ENCODE measurements at places on chromosomes 1 and 21.

DNA sequence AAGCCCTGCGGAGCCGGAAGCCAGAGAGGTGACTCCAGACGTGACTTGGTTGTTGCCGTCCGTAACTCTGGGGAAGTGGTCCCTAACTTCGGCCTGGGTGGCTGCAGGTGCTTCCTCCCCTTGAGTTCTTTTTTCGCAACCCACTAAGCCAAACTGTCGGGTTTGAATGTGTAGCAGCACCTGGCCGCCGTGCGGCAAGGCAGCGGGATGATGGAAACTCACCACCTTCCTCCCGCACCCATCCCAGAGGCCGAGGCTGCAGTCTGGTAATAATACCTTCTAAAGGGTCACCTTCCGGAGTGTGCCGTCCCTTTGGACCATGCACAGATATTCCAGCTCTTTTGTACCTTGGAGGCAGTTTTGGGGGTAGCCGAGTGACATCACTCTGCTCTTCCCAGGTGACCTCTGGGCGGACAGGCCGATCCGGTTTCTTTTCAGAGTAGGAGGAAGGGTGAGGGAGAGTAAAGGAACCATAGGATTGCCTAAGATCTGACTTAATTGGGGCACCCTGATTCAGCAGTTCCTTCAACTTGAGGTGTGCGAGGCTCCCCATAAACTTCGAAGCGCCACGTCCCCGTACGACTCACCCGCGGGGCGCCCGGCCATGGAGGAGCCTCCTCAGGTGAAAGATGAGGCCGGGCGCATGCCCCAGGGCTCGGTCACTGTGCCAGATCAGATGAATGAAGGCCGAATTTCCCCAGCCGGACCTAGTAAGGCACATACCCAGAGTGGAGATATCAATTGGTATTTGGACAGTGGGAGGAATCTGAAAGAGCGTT is 1.0 kb downstream of the KCNK1 start:
- no peak for DNase-seq

GRCh38 chr1:31681415-31681814 is 22.4 kb downstream of the COL16A1 start:
- no peak for DNase-seq

GRCh38 chr1:12142891-12143630 is 23.7 kb upstream of the TNFRSF1B start:
- DNase-seq, result no peak

- no peak for DNase-seq
Observed at GRCh38 chr1:1424707-1425106, 3.6 kb upstream of the ANKRD65 start.

GRCh38 chr1:101158424-101158823 is 78.4 kb upstream of the S1PR1 start:
- no peak for DNase-seq

DNA sequence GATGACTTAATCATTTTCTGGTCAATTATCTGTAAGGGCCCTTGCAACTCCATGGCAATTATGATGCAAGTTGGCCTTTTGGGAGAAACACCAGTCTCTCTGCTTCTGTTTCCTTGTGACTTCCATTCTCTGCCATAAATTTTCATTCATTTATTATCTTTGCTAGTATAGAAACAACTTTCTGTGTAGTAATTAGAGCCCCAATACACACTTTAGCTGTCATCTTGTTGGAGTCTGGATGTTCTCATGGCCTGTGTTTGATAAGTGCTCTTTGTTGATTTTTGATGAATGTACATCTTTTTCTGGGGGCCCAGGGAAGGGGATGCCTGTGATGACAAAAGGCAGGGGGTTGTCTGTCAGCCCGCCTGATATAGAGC is 22.4 kb downstream of the PROX1 start:
- no peak for DNase-seq

GRCh38 chr1:160863774-160864131 is 1.1 kb upstream of the CD244 start:
- DNase-seq, result no peak

DNA sequence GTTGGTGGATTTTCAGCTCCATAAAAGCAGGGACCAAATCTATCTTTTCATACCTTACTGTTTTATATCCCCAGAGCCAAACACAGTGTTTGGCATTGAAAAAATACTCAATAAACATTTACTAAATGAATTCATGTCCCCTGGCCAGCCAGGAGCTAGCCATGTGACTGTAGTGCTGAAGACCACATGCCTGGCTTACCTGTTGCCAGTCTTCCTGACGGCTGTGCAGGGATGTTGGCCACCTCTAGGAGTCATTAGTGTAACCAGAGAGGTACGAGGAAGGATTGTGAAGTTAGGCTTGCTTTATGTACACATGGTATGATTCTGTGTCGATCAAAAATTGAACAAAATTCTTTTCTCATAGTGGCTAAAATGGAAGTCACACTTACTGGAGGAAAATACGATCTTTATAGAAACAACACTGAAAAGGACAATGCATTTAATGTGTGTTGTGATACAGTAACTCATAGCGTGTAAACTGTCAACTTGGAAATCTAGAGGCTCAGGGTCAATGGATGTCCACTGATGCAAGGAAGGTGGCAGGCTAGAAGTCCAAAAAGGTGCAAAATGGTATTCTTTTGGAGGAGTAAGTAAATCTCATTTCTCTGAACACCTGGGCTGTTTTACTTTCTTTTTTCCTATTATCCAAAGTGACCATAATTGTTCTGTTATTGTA is 60.9 kb downstream of the FGGY start:
- DNase-seq, result no peak

GRCh38 chr1:181918880-181919525 is 142.5 kb downstream of the ZNF648 start:
- DNase-seq, result no peak

- no peak for DNase-seq
Observed at GRCh38 chr1:13478692-13479091, 35.1 kb downstream of the LRRC38 start.

- no peak for DNase-seq
Observed at GRCh38 chr1:1083416-1084371, 9.6 kb upstream of the RNF223 start.

DNA sequence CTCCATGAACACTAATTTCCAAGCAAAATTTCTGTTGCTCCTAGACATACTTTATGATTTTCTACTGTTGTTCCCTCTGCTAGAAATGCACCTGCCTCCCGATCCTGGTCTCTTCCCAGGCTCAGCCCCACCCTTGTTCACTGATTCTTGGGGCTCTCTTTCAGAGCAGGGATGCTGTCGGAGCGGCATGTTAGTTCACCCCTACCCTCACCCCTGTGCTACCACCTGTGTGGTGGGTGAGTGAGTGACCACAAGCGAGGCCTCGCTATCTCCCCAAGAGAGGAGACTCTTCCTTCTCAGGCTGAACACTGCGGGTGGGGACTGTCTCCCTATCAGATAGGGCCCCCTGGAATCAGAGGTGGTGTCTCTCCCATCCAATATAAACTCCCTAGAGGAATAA is 4.9 kb upstream of the S100A8 start:
- DNase-seq, result no peak

Data from stimulated activated CD8-positive, alpha-beta memory T cell treated with anti-CD3 and anti-CD28 coated beads, Interleukin-4, amount 100 ng/mL, for 4 hours (primary cell).